Activated CD4-positive, alpha-beta T cell treated with anti-CD3 and anti-CD28 coated beads, Interleukin-2, Interleukin-6, amounts not matched to agents 100 ng/mL and 50 ng/mL, durations not matched to agents 16 hours and 8 hours (primary cell): ENCODE measurements at places on chromosomes 2 and 18.

DNA sequence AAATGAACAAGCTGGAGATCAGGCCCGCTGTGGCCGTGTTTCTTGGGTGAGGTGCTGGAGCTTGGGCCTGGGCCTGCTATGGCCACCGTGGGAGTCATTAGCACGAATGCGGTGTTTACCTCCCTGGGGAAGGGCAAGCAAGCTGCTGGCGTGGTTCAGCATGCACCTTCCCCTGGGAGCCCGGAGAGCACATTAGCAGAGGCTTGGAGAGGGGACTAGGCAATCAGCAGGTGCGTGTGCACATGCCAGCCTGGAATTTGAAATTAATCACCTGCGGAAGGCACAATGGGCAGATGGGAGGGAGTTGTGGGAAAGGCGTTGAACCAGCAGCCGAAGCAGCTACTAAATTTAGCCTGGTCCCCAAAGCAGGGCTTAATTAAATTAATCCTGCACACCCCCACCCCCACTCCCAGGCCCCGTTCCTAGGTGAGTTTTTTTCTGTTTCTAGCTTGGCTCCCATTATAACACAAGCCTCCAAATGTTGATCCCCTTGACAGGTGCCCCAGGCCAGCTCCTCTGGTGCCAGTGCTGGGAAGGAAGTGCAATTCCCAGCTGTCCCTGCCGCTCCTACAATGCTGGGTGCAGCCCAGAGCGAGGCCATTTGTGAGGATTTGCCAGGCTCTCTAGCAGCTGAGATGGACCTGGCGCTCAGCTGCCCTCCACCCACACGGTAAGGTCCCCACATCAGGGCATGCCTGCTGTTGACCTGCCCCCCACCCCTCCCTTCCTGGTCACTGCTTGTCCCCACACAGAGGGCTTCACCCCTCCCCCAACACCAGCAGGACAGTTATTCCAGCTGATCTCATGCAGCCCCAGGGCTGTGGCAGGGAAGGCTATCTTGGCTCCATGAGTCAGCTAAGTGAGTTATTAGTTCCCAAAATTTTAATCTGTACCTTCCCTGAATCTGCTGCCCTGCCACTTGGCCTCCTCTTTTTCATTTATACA is 115.0 kb downstream of the ZBTB7C start:
- DNase-seq: no peak

GRCh38 chr2:234705108-234705507 is 208.2 kb upstream of the ARL4C start:
- peak; percentile 4 for DNase-seq

GRCh38 chr2:140128909-140129308 is 1348.7 kb upstream of the NXPH2 start:
- no peak for DNase-seq

- DNase-seq: no peak
Observed at GRCh38 chr2:205687641-205687956, 5.3 kb downstream of the NRP2 start.

GRCh38 chr2:239554766-239555570 is 154.1 kb upstream of the HDAC4 start:
- DNase-seq: no peak

DNA sequence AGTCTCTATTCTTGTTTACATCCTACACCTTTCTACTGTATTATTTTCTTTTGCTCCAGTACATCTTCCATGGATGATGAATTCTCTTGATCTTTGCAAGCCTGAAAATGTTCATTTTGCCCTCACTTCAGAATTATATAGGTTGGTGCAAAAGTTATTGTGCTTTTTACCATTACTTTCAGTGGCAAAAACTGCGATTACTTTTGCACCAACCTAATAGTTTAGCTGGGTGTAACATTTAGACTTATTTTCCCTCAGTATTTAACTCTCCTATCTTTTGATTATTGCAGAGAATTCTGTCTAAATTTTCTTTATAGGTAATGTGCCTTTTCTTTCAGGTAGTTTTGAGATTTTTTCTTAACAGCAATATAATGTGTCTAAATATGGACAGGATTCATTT is 81.8 kb downstream of the SS18 start:
- no peak for DNase-seq

- DNase-seq: no peak
Observed at GRCh38 chr2:200399046-200399445, 92.6 kb downstream of the SPATS2L start.

- no peak for DNase-seq
Observed at GRCh38 chr18:38940475-38940862, 1374.9 kb upstream of the CELF4 start.

DNA sequence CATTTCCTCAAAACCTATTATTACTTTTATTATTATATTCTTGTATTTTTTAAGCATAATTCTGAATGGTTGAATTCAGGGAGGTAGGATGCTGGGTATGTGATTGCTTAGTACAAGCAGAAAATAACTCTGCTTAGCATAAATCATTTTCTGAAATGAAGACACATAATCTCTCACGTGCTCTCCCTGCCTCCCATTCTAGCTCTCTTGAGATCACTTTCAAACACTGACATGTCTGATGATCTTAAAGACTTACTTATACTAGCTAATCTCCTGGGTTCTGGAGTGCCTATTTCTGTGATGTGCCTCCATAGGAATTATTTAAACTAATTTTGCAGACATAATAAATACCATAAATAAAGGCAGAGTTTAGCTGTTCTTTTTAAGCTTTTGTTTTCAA is 1136.0 kb downstream of the SUCLG1 start:
- no peak for DNase-seq

DNA sequence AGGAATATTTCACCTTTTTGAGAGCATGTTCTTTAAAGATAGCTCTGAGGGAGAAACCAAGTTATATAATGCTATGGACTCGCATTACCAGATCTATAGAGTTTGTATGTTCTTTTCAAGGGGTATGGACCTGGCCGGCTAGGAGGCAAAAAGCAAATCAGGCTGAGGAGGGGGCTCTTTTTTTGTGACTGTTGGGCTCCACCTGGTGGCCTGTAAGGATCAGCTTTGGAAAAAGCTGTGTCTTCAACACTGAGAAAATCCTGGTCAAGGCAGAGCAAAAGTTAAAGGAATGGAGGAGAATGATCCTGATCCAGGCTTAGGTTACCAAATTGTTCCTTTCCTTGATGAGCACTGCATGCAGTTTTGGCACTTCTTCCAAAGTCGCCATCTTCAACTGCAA is 180.5 kb downstream of the DIS3L2 start:
- peak; percentile 36 for DNase-seq

DNA sequence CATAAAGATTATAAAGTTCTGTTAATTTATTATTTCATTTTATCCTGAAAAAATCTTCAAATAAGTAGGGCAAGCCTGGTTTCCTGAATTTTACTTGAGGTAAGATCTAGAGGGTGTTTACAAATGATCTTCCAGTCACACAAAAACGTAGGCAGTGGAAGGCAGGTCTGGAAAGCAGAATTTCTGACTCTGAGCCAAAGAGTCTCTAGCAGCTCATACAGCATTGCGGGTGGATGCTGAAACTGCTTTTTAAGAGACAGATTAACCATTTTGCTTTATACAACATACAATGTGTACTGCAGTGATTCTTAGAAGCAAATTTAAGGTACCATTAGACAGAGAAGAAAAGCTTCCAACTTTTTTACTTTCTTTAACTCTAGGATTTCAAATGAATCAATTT is 117.0 kb downstream of the FTCDNL1 start:
- no peak for DNase-seq

GRCh38 chr18:7272311-7273049 is 41.6 kb downstream of the LRRC30 start:
- no peak for DNase-seq

- peak; percentile 75 for DNase-seq
Observed at GRCh38 chr2:11681722-11682589, 12.0 kb upstream of the NTSR2 start.

DNA sequence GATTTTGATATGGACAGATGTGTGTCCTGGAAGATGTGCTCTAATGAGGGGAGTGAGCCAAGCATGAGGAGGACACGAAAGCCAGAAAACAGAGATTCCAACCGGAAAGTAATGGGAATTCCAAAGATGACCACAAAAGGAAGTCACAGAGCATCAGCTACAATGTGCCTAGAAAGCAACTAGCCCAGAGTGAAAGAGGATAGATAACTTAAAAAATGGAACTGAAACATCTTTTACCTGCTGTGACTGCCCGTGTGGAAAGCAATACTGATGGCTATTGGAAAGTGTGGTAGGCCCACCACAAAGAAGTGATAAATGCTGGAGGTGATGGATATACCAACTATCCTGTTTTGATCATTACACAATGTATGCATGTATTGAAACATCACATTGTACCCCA is 21.6 kb downstream of the DNMT3A start:
- DNase-seq: no peak

DNA sequence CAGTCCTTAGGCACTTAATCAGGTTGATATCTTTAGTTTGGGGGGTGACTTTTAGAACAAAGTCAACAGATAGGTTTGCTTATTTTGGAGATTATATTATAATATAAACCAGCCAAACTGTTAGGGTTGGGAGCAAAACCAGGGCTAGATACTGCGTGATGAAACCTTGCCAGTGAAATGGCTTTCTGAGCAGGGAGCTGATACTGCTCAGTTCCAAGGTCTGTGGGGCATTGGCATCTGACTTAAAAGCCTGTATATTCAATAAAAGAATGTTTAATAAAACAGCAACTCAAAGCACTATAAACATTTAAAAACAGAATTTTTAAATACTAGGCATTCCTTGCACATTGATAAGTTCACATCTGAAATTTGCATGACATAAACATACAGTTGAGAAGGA is 19.3 kb downstream of the PTPRM start:
- no peak for DNase-seq

- DNase-seq: no peak
Observed at GRCh38 chr2:2621855-2622254, 290.8 kb upstream of the MYT1L start.

DNA sequence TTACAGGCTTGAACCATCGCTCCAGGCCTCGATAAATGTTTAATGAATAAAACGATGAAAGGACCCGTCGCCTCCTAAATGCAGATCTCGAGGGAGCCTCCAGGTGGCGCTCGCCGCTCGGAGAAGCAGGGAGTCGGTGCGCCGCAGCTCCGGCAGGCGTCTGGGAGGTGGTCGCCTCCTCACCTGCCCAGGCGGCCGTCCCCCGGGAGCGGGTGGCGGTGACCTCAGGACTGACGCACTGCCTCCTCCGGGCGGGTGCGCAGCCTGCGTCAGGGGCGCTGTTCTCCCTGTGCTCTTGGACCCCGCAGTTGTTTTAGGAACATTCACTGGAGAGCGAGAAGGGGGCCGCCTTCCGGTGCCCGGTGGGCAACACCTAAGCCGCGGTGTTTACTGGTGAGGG is 38.6 kb upstream of the POLE4 start:
- peak; percentile 76 for DNase-seq

GRCh38 chr18:79851950-79852349 is 54.2 kb downstream of the KCNG2 start:
- DNase-seq: no peak

- no peak for DNase-seq
Observed at GRCh38 chr2:69815717-69816116, 13.7 kb upstream of the GMCL1 start.

DNA sequence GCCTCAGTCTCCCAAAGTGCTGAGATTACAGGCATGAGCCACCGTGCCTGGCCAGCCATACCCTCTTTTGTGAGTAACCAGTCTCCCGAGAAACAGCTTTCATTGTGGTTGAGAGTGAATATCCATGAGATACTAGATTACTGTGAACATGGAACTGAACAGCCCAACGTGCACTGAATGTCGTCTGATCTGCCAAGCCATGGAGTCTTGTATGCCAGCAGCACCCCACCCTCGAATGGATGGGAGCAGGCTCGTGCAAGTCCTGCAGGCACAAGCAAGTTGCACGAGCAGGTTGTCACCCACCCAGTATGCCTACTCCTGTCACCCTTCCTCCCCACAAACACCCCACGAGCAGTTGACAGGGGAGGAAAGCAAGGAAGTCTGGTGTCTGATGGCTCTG is 36.5 kb upstream of the TFCP2L1 start:
- no peak for DNase-seq

- peak; percentile 1 for DNase-seq
Observed at GRCh38 chr2:15242936-15243461, 318.1 kb downstream of the NBAS start.

DNA sequence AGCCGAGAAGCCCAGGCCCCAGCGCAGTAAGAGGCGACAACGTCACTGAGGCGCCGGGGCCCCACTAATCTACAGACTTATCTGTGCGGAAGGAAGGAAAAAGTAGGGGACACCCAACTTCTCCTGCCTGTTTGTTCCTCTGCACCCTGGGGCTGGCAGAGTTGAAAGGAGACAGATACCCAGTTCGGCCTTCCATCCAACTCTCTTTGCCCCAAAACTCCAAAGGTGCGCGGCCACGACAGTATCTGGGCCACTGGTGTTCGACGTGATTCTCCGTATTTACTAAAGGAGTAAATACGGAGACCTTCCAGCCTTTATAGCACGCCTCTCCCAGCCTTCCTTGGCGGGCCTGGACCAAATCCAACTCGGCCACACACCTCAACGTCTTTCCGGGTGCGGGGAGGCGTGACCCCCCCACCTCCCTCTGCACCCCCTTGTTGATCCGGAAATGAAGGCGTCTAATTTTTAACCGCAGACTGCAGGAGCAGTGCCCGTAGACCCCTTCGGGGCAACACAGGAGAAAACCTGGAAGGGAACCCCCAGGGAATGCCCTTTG is 1.6 kb downstream of the SMAD7 start:
- peak; percentile 34 for DNase-seq

- DNase-seq: no peak
Observed at GRCh38 chr2:99507937-99508818, 18.4 kb upstream of the REV1 start.

- peak; percentile 60 for DNase-seq
Observed at GRCh38 chr2:148989882-148990493, 48.5 kb upstream of the LYPD6B start.

GRCh38 chr2:195471807-195472206 is 185.2 kb upstream of the SLC39A10 start:
- DNase-seq: no peak

- DNase-seq: no peak
Observed at GRCh38 chr2:117714745-117715417, 99.6 kb upstream of the DDX18 start.

- DNase-seq: no peak
Observed at GRCh38 chr2:170249761-170250160, 71.8 kb downstream of the MYO3B start.

- no peak for DNase-seq
Observed at GRCh38 chr2:23091900-23092299, 293.1 kb upstream of the KLHL29 start.

GRCh38 chr2:144099780-144100377 is 420.0 kb downstream of the ZEB2 start:
- DNase-seq: peak; percentile 53

DNA sequence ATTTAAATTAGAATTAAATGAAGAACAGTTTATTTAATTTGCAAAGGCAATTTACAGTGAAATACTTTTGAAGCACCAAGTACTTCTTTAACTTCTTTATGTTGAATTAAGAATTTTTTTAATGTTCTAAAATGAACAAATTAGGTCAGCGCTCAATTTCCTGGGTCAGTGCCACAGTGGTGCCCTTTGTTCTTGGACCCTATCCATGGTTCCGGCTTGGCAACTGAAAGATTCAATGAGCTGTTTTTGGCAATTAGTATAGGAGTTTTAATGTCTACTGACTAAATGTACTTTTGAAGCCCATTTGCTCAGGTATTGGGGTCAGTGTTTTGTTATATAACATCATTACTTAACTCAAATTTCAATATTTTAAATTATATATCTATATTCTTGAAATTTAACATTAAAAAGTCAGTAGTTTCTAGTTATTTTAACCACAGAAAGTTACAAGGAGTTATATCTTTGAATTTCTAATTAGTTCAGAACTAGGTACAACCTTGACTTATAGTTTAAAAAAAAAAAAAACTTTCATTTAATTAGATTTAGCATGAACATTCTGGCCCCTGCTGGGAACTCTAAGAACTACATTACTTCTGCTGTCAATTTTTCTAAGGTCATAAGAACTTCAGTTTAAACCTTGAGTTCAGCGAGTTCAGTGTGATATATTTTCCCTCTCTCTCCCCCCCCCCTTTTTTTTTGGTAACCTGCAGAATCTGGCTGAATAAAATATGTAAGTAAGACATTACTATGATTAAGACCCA is 7.6 kb upstream of the MSTN start:
- DNase-seq: peak; percentile 36
